ENCODE measurements at places on chromosomes 2 and 18.
A peak's percentile ranks its signal among the peaks of the same experiment; 100 is the strongest.

DNA sequence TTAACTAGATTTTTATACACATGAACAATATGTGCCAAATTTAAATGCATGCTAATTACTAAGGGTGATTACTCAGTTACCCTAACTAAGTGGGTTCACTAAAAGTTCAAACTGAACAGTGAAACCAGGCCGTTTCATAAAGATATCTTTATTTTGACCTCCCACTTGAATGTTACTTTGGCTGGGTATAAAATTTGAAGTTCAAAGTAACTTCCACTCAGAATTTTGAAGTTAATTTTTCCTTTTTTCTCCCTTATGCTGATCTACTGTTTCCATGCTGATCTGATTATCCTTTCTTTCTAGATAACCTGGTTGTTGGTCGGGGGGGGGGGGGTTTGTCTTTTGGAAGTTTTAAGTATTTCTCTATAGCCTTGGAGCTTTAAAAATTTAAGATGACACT lies 25.5 kb upstream of the MAP4K4 start:
- DNase-seq, result no peak

DNA sequence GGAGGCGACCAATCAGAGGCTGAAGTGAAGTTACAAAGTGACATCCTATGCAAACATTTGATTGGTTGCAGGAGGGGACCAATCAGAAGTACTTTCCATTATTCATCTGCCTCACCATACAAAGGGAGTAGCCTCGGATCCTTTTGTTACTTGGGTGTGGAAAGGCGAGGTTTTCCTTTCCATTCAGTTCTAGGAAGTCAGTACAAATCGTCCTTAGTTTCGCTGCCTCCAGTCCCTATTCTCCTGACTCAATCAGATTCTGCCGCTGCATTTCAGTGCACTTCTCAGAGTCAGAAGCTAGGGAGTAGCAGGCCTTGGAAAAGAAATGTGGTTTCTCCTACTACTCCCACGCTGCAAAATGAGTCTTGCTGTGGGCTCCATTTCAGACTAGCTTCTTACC lies 149.4 kb downstream of the DTNA start:
- no peak for DNase-seq

- DNase-seq, result peak; percentile 27
Measured at GRCh38 chr18:36402765-36403396, 105.4 kb downstream of the FHOD3 start.

DNA sequence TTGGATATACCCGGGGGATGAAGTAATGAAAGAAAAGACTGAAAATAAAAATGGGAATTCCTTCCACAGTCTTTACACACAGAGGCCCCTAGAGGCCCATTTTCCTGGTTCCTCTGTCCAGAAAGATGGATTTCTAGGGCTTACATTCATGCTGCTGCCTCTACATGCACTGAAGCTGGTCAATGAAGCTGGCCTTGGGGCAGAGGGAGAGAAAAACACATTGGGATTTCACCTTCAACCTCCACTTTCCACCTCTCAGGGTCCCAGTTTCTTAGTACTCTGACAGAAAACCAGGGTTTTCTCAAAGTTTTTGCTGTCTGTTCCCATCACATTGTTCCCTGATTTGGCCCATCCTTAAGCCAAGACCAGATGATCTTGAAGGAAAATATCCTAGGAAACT lies 154.6 kb upstream of the ZSWIM2 start:
- DNase-seq, result no peak

- no peak for DNase-seq
Measured at GRCh38 chr2:234701841-234702240, 205.0 kb upstream of the ARL4C start.

DNA sequence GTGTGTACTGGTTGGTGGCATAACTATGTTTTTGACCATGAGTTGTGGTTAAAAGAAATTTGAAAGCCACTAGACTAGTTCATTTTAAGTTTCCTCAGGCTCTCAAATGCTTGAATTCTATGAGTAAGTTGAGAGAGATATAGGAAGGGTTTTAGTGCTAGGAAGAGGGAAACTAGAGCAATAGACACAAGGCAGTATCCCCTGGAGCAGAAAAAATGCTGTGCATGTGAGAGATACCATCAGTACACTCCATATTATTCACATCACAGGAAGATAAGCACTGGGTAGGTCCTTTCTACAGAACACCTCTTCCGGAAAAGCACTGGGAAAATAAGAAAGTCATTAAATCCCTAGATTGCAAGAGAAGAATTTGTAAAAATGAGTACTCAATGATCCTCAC lies 19.3 kb upstream of the DSG3 start:
- no peak for DNase-seq

- no peak for DNase-seq
Measured at GRCh38 chr2:120624738-120625446, 110.8 kb upstream of the GLI2 start.

DNA sequence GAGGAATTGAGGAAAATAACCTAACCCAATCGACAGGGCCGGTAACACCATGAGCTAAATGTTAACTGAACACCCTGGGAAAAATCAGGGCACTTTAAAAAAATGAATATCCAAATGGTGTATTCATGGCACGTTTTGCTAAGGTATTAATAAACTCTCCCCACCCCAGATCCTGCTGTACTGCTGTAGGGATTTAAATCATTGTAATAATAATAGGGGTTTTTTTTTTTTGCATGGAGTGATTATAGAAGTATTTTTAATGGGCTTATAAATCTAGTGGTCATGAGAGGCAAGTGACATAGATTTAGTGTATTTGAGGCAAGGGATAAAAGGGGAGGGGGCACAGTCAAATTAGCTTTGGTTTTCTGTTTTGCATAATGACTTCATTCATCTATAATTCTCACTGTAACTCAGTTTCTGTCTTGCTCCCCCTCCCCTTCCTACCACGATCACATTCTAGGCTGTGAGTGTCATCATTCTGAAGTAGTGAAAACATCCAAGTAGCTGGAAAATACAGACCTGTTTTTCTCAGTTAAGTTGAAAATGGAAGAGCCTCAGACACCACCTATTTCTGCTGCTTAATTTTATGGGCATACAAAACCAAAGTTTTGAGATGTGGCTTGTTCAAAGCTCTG lies 18.2 kb upstream of the MGAT5 start:
- DNase-seq, result no peak

- no peak for DNase-seq
Measured at GRCh38 chr2:171399292-171399691, 34.5 kb downstream of the METTL8 start.

DNA sequence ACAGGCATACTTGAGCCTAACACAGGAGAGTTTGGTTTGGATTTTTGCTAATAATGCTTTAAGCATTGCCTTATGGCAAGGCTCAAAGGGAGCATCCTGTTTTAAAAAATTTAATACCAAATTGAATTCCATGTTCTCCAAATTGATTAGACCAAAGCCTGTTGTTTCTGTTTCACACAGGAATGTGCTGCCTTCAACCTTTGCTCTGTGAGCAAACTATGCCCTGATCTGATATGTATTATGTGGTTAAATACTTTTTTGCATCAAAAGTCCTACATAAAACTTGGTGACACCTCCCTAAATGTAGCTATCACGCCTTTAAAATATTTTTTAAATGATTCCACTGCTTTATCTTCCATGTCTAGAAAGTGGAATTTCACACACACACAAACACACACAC lies 691.4 kb downstream of the CPS1 start:
- DNase-seq, result no peak

DNA sequence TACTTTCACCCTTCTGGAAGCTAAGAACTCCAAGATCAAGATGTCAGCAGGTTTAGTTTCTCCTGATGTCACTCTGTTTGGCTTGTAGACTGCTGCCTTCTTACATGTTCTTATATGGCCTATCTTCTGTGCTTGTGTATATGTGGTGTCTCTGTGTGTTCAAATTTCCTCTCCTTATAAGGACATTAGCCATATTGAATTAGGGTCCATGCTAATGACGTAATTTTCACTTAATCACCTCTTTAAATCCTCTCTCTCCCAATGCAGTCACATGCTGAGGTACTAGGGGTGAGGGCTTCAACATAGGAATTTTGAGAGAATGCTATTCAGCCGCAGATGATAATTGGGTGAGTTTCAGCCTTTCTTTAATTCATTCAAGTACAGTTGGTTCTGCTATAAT lies 458.3 kb upstream of the SYT4 start:
- no peak for DNase-seq

Measured in AG08396 (cell line).